ENCODE measurements at places on chromosomes 13 and 19. TPM values are rescaled to one million over a fixed set of nuclear protein-coding genes. Genes with fewer than 3 reads are reported as not detected.
A peak's percentile ranks its signal among the peaks of the same experiment; 100 is the strongest.

- no peak for DNase-seq
Observed at GRCh38 chr13:35349052-35349451, 127.4 kb downstream of the MAB21L1 start.

- DNase-seq, result peak; percentile 5
Observed at GRCh38 chr13:68234274-68234673, 1004.1 kb upstream of the PCDH9 start.

DNA sequence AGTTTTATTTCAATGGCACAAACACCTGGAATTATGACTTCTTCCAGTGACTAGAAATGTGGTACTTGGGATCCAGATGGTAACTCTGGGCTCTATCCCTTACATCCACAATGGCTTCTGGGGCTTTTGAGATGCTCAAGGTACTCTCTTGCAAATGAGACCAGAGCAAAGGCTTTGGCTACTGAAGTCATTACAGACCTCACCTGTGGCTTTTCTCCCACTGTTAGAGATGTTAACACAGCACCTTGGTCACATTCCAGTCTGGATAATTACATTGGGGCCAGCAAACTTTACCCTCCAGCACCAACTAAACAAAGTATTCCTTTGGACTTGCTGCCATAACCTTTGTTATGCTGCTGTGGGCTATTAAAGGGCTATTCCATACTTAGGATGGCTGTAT lies 6.1 kb downstream of the ENOX1 start:
- no peak for DNase-seq

Gene C19orf53
- total RNA-seq, result 96.5 TPM

GRCh38 chr13:81001828-81002385 lies 661.0 kb upstream of the SPRY2 start:
- DNase-seq, result no peak

DNA sequence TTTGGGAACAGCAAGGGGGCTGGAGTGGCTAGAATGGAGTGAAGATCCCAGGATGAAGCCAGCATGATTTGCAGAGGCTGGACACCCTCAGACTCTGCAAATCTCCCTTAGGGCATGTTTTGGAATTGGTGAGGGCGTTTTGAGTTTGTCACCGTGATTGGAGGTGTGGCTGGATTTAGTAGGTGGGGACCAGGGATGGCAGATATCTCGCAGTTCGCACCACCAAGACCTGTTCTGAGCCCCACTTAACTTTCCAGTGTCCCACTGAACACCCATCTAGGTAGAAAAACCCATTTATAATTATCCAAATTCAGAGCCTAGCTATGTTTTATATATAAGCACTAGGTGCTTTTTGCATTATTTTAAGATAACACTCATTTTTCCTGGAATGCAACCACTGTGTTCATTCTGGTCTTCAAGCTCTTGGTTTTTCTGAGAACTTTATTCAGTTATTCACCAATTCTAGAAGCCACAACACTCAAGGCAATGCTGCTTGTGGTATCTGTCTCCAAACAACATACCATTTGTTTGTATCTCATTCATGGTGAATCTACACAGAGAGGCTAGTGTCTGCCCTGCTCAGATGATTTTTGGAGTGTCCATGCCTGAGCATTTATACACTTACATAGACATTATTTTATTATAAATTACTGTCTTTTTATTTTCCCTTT lies 3.0 kb upstream of the NANOS2 start:
- DNase-seq, result no peak

GRCh38 chr13:111021270-111021669 lies 93.8 kb upstream of the ARHGEF7 start:
- no peak for DNase-seq

DNA sequence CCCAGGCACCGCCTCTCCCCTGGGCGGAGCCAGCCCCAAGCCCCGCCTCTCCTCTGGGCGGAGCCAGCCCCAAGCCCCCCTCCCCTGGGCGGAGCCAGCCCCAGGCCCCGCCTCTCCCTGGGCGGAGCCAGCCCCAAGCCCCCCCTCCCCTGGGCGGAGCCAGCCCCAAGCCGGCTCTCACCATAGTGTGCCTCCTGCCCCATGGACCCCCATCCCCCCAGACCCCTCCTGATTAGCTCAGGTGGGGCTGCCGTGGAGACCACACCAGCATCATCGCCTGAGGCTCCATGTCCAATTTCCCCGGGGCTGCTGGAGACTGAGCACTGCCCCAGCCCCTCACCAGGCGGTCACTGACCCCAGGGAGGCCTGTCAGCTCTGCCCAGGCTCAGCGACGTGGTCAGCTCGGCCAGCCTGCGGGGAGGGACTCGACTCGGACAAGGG lies 4.2 kb upstream of the MADCAM1 start:
- no peak for DNase-seq

Gene ZNF585A
- total RNA-seq, result 13.7 TPM
